Left hindlimb (tissue), 1 donor: ENCODE measurements at places on chromosomes 7 and 10.

- DNase-seq = no peak
These were observed 121.6 kb downstream of the MTPAP start for GRCh38 chr10:30227481-30227880.

DNA sequence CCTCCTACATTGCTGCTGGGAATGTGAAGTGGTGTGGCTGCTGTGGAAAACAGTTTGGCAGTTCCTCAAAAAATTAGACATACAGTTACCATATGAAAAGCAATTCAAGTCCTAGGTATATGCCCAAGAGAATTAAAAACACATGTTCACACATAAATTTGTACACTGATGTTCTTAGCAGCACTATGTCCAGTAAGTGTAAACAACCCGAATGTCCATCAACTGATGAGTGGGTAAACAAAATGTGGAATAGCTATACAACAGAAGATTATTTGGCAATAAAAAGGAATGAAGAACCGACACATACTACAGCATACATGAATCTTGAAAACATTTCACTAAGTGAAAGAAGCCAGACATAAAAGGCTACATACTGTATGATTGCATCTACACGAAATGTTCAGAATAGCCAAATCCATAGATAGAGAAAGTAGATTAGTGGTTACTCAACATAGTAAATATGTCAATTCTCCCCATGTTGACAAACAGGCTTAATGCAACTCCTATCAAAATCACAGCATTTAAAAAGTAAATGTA, 17.2 kb downstream of the CEP41 start:
- no peak for DNase-seq

DNA sequence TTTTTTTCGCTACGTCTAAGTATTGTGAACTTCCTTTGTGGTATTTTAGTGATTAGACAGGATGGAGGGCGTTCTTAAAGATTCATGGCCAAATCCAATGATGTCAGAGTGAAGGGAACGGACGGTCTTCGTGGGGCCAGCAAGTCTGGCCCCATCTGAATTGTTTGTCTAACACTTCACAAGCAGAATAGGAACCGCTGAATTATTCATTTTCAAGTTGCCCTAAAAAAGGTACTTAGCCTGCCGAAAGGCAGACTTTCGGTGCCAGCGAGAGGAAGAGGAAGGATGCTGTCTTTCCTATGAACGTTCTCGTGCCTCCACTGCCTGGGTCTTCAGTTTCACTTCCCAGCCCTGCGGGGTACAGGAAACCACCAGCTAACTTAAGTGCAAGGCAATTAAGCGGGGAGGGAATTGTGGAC, 145.7 kb upstream of the SH2B2 start:
- no peak for DNase-seq

GRCh38 chr10:29067161-29067560, 221.7 kb upstream of the LYZL1 start:
- DNase-seq = no peak

DNA sequence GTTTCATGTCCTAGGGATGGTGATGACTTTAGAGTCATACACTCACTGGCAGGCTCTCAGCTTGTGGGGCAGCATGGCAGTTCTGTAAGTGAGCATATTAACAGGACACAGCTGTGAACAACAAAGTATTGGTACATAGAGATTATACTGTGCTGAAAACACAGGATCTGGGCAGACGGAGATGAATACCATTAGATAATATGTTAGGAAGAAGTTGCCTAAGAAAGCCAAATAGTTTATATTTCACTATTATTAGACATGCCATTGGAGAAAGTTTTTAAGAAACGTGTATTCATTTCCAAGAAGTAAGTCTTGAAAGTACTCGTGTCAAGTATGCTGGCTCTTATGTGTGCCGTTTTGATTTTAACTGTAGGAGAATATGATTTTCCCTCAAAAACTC, 274.5 kb downstream of the INHBA start:
- no peak for DNase-seq

- DNase-seq = no peak
These were observed 250.9 kb downstream of the PTEN start for GRCh38 chr10:88114368-88114767.

DNA sequence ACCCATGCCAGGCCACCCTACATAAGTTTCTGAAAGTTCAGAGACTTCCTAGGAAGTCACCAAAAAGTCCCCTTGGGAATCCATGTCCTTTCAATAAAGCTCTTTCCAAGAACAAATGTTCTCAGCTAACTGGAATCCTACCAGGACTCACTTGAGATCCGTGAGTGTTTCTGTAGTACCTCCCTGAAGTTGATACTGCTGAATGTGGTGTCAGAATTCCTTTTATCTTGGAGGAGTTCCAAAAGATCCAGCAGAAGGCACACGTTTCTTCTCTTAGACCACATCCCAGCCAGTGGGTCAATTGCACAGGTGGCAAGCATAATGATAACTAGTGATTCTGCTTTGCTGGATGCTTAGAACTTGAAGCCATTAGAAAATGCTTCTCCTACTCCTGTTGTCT, 689.7 kb upstream of the IGFBP3 start:
- no peak for DNase-seq

- DNase-seq = no peak
These were observed 5.4 kb downstream of the AGBL3 start for GRCh38 chr7:134991469-134992339.

- no peak for DNase-seq
These were observed 109.9 kb downstream of the REEP3 start for GRCh38 chr10:63630931-63631680.

- no peak for DNase-seq
These were observed 282.3 kb upstream of the DKK1 start for GRCh38 chr10:52031771-52032170.

GRCh38 chr7:26151953-26152781, at the start of gene NFE2L3:
Gene NFE2L3, plus strand, starts transcription at chr7:26152198. Its CDS starts 301 bp downstream, at chr7:26152499.
- DNase-seq = peak; percentile 56

GRCh38 chr10:10865913-10866312, 151.8 kb upstream of the CELF2 start:
- no peak for DNase-seq

DNA sequence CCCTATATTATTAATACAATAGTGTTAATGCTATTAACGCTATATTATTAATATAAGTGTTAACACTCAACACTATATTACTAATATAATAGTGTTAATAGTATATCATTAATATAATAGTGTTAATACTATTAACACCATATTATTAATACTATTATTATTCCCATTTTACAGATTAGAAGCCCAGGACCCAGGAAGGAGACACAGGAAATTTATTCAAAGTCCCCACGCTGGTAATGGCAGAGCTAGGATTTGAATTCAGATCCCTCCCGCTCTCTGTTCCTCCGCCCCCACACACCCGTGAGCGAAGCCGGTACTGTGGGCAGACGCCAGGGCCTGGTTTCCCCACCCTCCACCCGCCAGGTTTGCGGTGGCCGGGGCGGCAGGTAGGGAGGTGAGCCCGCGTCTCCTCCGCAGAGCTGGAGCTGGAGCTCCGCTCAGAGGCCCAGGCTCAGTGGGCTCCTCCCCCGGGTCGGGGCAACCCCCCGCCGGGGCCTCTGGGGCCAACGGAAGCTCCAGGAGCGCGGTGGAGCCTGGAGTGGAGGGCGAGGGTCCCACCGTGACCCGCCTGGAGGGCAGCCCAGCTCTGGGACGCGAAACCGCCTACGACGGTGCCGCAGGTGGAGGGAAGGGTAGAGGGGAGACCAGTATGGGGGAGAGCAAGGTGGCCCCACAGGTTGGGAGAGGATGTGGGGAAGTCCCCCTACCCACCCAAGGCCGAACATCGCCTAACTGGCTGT, at the start of gene TMEM225B:
TMEM225B (plus strand) TSS at position 506 of the 740 bp plus-strand sequence. CDS start 6,122 bp downstream, outside the sequence.
- no peak for DNase-seq

DNA sequence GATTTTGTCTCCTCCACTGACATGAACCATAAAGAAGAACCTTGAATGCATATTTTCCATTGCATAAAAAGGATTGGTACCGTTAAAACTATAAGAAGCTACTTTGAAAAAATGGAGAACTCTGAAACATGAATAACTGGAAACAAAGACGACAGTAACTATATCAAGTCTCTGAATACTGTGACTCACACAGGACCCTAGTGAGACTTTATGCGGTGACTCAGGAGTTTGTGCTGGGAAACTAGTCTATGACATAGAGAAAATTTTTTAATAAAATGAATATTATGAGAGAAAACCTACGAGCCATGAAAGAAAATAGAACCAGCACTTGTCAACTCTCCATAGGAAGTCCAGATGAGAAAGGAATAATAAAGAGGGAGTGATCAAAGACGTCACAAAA, 339.9 kb upstream of the ADARB2 start:
- DNase-seq = no peak

DNA sequence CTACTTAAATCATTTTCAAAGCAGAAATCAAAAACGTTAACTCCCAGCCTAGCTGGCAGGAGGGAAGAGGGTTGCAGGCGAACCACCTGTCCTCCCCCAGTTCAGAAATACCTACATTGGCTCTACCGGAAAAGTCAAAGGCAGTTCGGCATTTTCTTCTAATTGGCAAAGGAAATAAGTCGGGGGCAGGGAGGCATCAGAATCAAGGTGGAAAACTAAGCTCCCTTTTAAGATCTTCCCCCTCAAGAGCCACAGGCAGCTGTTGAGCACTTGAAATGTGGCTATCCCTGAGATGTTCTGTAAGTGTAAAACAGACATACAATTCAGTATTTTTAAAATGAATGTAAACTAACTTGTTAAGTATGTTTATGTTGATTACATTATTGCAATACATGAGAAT, 957 bp upstream of the ELMO1 start:
- DNase-seq = no peak

GRCh38 chr7:24368161-24368560, 84.2 kb downstream of the NPY start:
- DNase-seq = no peak

- peak; percentile 57 for DNase-seq
These were observed 148.9 kb downstream of the PARD3 start for GRCh38 chr10:34666008-34666704.

- no peak for DNase-seq
These were observed 49.1 kb downstream of the SYPL1 start for GRCh38 chr7:106063024-106063423.

- no peak for DNase-seq
These were observed 2.1 kb upstream of the RAPGEF5 start for GRCh38 chr7:22358820-22359697.
